ENCODE measurements at places on chromosomes 4 and X. TPM values are rescaled to one million over a fixed set of nuclear protein-coding genes. Genes with fewer than 3 reads are reported as not detected.

The DCAF12L2 gene
- total RNA-seq, result not detected

The SASH3 gene
- not detected for total RNA-seq

DNA sequence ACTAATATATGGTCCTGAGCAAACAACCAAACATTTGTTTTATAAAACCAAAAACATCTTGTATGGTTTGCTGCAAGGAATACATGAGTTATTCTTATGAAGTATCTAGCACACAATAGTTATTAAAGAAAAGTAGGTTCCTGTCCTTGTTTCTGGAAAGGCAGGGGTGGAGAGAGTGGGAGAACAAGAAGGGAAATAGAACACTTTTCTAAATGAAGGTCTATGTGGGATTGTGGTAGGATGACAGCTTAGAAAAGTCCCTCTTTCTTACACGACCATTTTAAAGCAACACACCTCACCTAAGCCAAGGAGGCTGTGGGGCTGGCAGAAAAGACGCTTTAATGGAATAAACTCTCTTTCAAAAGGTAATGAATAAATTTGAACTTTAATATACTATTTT lies 164.6 kb downstream of the ARAP2 start:
- H3K27ac ChIP-seq, result no peak overlapping the region
- H3K4me1 ChIP-seq, result no peaks in the 10 kb centered on the region
- H3K4me3 ChIP-seq, result no peak overlapping the region
- no peaks in the 10 kb centered on the region for H3K27me3 ChIP-seq

The CPZ gene
- 5.2 TPM for total RNA-seq

GRCh38 chr4:107349732-107350131 lies 313.6 kb upstream of the DKK2 start:
- DNase-seq, result no peak
- no peaks in the 10 kb centered on the region for H3K4me1 ChIP-seq
- H3K27ac ChIP-seq, result no peak overlapping the region
- H3K4me3 ChIP-seq, result no peak overlapping the region
- no peaks in the 10 kb centered on the region for H3K27me3 ChIP-seq
